Kasumi-1 (cell line): ENCODE measurements at places on chromosomes 2 and 18.
A peak's percentile ranks its signal among the peaks of the same experiment; 100 is the strongest.

DNA sequence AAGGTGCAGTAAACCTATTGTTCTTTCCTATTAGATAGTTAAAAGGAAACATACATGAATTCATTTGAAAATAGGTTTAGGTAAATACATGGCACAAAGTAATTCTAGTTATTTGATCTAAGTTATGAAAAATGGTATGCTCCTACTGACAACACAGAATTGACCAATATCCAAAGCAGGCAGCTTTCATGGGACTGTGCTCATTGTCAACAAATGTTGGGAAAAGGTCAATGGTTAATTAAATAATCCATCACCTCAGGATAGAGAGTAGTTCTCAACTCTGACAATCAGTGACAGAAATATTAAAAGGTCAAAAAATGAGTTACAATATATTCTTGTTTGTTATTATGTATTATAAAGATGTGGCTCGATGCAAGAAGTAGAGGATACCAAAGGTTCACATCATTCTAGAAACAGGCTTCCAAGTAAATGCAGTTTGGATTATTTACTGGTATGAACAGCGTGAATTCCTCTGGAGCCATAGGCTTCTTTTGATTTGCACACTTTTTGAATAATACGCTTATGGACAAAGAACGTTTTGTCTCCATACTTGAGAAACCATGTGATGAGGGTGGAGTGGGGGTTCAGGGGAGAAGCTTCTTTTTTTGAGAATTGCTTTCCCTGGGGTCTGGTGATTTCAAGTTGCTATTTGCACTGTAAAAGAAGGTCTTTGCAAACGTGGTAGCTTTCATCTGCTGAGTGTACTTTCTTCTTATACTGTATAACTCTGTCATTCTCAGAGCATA lies 422.0 kb upstream of the ZEB2 start:
- no peak for DNase-seq

GRCh38 chr18:13473751-13474150 lies 252.6 kb downstream of the FAM210A start:
- DNase-seq = no peak

- no peak for DNase-seq
These were observed 22.9 kb upstream of the FSHR start for GRCh38 chr2:49177194-49177593.

DNA sequence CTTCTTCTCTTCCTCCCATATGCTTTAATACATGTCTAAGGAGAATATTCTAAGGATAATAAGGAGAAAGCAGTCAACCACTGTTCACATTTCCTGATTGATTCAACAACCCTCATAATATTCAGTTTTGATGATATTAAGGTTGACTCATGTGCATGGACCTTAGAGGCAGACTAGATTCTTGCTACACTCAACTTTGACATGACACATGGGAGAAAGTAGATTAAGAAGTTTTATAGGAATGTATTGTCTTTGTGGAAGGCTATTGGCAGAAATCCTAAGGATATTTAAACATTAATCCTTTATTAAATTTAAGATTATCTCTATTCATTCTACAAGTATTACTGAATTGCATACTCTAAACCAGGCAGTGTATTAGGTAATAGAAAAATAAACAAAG lies 309.1 kb upstream of the CYRIA start:
- DNase-seq = no peak

GRCh38 chr2:168427451-168427850 lies 28.6 kb upstream of the CERS6 start:
- DNase-seq = no peak

DNA sequence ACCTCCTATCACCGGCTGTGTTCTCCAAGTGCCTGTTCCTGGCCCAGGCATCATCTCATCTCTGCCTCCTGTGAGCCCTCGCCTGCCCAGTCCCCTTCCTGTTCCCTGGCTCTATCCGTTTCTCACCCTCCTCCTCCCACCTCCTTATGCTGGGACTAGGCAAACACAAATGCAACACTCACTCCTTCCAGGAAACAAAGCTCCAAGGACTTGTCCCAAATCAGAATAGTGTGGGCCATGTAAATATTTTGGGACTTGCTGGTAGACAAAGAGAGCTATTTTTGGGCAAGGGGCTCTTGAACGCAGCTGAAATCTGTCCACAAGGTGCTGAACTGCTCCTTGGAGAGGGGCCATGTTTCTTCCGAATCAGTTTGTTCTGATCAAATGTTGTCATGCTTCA lies 25.3 kb downstream of the MBP start:
- DNase-seq = no peak

DNA sequence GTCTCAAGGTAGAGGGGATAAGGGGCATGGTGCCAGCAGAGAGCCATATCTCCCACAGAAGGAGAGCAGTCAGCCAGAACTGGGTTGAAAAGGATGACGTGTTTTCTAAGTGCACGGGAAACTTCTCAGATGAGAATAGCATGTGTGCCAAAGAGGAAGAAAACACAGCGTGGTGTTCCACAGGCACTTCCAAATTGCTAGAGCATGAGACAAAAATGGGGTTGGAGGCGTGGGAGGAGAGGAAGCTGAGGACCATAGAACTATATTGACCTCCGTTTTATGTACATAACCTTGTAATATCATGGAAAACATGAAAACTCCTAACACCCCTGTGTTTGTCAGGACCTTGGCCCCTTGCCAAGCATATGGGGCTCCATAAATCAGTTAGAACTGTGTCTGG lies 682.7 kb upstream of the RAB6C start:
- no peak for DNase-seq

DNA sequence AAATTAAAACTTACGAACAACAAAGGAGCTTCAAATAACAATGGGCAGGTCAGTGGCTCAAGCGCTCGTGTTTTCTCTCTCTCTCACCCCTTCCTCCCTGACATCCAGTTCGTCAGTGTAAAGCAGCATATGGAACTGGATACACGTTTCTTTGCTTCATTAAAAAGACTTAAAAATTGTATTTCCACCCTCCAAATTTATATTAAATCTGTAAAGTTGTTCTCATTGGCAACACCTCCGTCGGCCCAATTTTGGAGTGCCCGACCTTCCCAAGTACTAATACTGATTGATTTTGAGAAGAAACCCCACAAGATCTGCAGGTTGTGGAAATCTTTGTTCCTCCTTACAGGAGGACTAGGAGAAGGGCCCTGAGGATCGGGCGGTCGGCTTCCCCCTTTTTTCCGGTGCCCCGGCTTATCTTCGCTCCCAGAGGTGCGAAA lies 2.2 kb downstream of the TBR1 start:
- DNase-seq = no peak

- DNase-seq = peak; percentile 72
These were observed 43.7 kb downstream of the WIPF1 start for GRCh38 chr2:174553811-174554493.

DNA sequence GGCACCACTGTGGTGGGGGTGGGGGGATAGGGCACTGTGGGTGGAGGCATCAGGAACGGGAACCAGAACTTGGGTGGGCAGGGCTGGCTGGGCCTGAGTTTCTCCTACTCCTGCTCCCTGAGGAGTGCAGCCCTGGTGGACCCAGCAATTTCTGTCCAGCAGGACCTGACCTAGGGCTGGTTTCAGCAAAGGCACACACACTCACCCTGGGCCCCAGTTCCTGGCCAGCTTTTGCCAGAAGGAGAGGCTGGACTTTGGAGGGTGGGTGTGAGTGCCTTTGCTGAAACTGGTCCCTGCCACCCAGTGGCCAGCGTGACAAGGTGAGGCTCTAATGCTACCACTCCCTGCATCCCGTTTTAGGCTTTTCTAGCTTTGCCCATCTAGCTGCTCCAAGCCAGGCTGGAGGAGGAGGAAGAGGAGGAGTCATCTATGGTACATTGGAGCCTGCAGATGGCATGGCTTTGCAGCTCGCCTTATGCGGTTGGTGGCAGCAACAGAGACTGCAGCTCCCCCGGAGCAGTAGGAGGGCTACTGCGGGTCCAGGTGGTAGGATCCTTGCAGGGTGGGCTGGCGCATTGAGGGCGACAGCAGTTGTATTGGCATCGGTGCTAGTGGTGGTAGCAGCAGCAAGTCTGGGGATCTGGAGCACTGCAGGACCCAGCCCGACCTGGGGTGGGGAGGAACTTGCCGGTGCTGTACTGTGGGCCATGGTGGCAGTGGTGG lies 40.4 kb upstream of the IMP4 start:
- no peak for DNase-seq

DNA sequence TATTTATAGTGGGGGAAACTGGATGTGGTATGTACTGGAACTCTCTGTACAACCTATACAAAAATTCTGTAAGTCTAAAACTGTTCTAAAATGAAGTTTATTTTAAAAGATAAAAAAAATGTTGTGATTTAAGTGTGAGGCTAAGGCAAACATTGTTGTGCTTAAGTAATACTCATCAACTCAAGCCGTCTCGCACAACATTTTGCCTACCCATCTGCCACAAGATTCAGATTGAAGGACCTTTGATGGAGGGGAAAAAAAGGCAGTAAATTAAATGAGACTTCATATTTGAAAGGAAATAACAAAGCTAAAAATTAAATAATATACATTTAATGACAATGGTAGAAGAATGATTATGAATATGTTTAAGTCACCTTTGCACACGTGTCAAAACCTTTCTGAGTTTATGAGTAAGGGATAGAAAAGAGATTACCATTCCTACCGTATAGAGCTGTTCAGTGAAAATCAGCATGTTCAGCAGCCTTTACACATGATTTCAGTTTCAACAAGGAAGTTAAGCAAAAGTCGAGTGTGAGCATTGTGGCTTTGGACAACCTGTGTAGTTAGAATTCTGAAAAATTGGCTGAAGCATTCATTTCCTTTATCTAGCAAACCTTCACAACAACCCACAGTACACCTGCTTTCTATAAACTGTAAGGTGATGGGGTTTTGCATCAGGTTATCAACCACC lies 499.3 kb downstream of the IRS1 start:
- DNase-seq = no peak

DNA sequence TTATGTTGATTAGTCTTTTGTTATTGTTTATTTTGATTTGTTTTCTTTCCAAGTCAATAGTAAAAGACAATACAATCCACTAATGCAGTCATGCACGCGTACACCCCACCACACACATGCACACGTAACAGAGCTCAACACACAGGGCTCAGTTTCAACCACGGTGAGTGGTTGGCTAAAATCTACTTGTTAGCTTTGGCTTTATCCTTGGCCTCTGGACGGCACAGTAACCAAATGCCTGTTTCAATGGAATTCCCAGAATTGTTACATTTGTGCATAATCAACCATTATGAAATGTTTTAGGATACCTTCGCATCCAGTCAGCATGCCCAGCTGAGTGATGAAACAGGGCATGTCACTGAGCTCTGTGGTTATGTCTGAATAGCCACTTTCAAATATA lies 53.2 kb downstream of the NYAP2 start:
- DNase-seq = no peak

DNA sequence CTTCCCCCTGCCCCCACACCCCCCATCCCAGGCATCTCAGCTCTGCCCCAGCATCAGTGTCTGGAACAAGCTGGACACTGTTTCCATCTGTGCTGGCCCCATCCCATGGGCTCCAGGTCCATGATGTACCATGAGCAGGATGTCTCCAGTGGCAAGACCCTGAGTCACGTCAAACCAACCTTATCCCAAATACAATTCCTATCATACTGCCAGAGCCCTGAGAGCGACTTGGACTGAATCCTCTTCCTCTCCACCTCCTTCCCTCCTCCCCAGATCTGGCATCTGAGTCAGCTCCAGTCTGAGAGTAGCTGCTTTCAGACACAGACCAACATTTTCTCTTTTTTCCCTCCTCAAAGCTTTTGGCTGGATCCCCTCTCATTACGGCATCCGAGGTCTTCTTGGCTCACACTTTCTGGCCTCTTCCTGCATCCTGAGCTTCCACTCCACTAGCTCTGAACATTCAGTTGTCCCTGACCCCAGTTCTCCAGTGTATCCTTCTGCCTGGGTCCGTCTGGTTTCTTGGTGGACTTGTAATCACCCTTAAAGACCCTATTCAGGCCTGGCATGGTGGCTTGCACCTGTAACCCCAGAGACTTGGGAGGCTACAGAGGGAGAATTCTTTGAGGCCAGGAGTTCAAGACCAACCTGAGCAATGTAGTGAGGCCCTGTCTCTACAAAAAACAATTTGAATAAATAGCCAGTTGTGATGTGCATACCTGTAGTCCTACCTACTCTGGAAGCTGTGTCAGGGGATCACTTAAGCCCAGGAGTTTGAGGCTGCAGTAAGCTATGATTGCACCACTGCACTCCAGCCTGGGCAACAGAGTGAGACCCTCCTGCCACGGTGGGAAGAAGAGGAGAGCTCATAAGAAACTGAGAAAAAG lies 68.3 kb downstream of the ACKR3 start:
- no peak for DNase-seq

- no peak for DNase-seq
These were observed 21.5 kb downstream of the IL1RN start for GRCh38 chr2:113148606-113149552.

DNA sequence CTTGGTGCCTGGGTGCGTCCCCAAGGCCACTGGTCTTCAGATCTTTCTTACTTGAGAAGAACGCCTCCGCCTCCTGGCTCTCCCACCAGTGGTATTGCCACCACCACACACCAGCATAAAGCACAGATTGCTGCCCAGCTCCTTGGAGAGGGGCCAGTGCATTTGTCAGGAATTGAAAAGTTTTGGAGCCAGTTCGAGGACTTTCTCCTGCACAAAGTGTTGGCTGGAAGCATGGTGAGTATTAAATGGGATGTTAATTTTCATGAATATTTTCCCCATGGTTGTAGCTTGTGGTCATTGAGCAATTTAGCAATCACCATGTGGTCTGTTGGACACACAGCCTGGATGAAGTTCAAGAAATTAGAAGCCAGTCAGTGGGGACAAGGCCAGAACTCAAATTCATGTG lies 684.6 kb upstream of the FANCL start:
- no peak for DNase-seq

DNA sequence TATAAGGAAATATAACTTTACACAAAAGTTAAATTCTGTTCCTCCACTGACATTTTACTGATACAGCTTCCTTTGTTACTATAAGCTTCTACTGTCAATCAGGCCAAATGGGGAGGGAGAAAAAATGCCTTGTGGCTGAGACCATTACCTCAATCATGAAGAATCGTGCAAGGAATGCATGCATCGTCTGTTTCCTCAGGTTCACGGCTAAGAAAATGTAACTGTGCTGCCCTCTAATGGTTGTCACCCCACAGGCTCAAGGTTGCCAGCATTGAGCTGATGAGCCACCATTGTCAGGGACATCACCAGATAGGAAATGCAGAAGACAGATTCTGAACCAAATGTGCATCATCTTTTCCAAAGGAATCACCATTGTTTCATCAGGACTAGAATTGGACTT lies 426.9 kb downstream of the CDH2 start:
- peak; percentile 67 for DNase-seq

DNA sequence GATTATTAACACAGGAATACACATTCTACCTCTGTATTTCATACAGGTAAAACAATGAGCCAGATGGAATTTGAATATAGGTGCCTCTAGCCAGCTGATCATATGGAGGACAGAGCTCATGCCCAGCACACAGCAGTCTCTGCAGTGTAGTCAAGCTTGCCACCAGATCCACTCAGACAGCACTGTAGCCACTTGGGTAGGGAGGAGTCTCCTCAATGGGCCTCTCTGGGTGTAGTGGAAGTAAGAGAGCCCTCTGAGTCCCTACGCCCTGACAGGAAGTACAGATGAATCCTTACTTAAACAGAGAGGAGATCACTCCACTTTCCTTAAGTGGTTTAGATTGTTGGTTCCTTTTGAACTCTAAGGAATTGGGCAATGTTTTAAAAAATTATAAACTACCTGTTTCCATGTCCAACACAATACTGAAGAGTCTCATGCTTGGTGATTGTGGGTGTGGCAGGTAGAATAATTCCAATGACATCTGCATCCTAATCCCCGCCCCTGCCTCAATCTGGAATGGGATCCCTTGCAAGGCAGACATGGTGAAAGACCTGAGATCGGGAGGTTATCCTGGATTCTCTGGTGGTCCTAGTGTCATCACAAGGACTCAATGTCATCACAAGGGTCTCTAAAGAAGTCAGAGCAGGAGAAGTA lies 23.0 kb upstream of the TMEM200C start:
- no peak for DNase-seq
